Effector memory CD4-positive, alpha-beta T cell (primary cell): ENCODE measurements at places on chromosomes 2 and 18.

- no peak for DNase-seq
Observed at GRCh38 chr18:55179425-55179824, 220.2 kb upstream of the CCDC68 start.

GRCh38 chr2:109635426-109636304 lies 21.5 kb downstream of the SOWAHC start:
- no peak for DNase-seq

DNA sequence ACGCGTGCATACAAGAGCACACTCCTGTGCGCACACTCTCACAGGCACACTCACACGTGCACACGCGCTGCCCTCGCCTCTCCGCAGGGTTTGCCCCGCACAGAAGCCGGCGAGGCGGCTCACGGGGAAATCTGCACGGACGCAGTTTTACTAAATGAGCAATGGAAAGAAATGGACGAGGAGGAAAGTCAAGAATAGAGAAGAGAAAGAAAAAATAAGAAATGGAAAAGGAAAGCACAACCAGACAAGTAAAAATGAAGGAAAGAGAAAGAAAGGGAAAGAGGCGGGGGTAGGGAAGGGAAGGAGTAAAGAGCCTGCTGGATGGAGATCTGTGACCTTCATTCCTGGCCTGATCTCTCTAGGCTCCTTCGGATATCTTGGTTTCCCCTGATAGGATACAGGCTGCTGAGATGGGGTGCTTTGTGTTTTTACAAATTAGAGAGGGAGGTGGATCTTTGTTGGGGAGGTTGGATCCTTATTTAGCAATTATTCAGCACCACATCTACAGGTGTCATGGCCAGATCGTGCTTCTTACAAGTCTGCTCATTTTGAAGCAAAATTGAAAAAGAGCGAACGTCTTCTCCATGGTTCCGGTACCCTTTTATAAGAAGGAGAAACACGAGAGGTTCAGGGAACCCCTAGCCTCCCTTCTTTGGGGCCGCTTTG lies 693 bp upstream of the LRP2 start:
- no peak for DNase-seq

DNA sequence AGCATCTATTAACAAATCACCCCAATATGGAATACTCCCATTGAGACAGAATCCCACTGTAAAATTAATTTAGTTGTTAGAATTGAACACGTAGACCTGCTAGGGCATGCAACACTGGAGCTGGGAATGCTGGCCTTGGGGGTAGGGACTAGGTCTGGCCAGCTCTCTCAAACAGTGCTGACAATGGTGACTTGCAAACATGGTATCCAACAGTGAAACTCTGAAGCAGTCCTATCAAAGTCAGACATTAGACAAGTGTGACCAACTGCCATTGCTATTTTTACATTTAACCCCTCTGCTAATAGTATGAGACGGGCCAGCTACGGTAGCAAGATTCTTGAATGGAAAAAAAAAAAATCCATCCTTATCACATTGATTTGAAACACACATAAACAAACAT lies 7.2 kb downstream of the E2F6 start:
- DNase-seq, result no peak

GRCh38 chr2:55592130-55592529 lies 25.3 kb downstream of the PPP4R3B start:
- no peak for DNase-seq

DNA sequence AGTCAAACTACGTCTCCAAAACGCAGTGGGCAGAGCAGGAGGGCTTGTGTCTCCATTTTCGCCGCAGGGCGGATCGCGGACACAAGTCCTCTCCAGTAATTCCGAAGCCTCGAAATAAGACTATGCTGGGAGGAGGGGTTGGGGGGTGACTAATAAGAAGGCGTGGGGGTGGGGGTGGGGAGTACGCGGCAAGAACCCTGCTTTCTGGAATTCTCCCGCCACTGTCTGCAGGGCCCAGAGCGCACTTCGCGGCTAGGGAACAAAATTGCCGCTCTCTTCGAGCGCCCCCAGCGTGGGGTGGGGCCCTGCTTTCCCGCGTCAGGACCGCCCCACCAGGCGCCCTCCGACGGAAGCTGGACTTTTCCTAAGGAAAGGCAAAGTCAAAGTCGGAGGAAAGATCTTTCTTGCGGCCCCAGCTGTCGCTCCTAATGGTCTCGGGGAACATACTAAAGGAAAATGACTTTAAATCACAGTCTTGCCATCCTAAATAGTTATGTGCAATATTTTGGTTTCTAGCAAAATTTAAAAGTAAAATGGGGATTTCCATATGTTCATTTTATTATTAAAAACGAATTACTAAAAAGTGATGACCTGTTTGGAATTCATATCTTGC lies 11.9 kb downstream of the NR4A2 start:
- DNase-seq, result no peak

DNA sequence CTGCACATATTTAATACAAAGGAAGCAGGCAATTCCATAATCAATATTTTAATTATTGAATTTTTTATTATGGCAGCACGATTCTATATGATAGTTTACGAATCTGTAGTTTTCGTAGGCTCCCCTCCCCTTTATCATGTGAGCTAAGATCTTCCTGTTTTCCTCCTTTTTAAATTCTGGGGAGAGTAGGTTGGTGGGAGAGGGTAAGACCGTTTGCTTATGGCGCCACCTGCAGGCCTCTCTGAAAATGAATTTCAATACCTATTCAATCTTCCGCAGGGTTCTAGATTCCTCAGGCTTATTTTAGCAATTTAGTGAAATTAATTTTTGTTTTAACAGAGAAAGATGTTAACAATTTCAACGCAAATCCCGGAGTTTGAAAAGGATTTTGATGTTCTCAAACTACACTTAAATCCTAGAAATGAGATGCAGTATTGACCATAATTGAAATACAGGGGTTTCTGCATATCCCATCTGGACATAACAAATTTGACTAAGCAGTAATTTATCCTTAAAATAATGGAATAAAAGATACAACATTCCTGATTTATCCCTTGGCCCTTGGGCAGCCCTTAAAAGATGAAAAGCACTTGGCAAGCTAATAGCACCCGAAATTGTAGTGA lies 12.8 kb upstream of the GBX2 start:
- no peak for DNase-seq

- DNase-seq, result no peak
Observed at GRCh38 chr2:20209373-20210109, 15.4 kb downstream of the SDC1 start.

DNA sequence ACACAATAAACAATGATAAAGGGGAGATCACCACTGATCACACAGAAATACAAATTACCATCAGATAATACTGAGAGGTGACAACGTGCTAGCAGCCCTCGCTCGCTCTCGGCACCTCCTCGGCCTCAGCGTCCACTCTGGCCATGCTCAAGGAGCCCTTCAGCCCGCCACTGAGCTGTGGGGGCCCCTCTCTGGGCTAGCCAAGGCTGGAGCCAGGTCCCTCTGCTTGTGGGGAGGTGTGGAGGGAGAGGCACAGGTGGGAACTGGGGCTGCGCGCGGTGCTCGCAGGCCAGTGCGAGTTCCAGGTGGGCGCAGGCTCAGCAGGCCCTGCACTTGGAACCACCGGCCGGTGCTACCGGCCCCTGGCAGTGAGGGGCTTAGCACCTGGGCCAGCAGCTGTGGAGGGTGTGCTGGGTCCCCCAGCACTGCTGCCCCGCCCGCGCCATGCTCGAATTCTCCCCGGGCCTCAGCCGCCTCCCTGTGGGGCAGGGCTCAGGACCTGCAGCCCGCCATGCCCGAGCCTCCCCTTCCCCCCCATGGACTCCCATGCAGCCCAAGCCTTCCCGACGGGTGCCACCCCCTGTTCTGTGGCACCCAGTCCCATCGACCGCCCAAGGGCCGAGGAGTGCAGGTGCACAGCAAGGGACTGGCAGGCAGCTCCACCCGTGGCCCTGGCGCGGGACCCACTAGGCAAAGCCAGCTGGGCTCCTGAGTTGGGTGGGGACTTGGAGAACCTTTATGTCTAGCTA lies 340.0 kb upstream of the GULP1 start:
- DNase-seq, result no peak

DNA sequence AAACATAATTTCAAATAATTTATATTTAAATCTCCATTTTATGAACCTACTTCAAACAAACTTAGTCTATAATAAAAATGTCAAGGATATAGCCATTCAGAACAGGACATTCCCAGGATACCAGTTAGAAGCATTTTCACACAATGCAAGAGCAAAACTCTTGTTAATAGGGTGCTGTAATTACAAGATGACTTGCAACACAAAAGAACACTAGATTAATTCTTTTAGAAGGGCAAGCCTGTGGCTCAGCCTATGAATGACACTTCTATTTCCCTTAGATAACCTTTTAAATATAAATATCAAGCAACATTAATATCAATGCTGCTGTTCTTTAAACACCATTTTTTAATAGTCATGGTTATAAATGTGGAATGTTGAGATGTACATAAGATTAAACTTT lies 157.9 kb upstream of the SCN7A start:
- no peak for DNase-seq

DNA sequence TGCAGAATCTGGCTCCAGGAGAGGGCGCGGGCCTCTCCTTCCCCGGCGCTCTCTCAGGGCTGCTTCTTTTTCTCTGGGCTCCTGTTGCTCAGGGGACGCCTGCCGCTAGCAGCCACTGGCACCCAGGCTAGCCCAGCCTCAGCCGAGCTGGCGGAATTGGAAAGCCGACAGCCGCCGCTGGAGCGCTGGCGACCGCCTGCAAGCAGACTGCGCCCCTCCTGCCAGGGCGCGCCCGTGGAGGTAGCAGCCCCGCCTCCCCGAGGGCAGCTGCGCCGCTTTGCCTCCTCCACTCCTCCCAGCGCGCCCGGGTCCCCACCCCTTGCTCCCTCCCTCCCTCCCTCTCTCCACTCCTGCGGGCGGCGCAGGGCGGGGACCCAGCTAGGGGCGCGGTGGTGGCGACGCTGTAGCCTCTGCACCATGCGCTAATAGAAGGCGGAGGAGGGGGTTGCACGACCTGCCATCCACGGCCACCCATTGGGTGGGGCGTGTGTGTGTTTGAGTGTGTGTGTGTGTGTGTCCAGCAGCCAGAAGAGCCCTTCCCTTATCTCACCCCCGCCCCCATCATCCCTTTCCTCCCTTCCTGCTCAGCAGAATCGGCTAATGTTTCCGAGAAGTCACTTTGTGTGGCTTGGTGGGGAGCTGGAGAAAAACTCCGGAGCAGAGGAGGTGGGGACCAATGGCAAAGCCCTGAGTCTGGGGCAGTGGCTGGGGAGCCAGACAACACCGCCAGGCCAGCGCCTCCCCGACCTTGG lies at the start of gene SCN9A:
Gene SCN9A (minus strand): TSS at position 209 of the 752 bp plus-strand sequence. CDS start 64,188 bp downstream, outside the sequence.
- no peak for DNase-seq

GRCh38 chr2:96400049-96401000 lies 64.8 kb downstream of the NCAPH start:
- DNase-seq, result no peak

GRCh38 chr2:28991460-28991859 lies 10.4 kb downstream of the TOGARAM2 start:
- DNase-seq, result no peak
